ENCODE measurements at places on chromosomes 5 and 9. TPM values are rescaled to one million over a fixed set of nuclear protein-coding genes. Genes with fewer than 3 reads are reported as not detected.

Gene TMC1
- not detected for total RNA-seq

Gene CTSV
- 0.54 TPM for total RNA-seq

Gene TSSK1B
- under 0.01 TPM for total RNA-seq

Gene CCDC183
- not detected for total RNA-seq

Gene CNTLN
- 5.9 TPM for total RNA-seq

Gene IFNW1
- not detected for total RNA-seq

Gene PLPP7
- total RNA-seq, result 0.54 TPM

Gene TCF7
- total RNA-seq, result 0.83 TPM

DNA sequence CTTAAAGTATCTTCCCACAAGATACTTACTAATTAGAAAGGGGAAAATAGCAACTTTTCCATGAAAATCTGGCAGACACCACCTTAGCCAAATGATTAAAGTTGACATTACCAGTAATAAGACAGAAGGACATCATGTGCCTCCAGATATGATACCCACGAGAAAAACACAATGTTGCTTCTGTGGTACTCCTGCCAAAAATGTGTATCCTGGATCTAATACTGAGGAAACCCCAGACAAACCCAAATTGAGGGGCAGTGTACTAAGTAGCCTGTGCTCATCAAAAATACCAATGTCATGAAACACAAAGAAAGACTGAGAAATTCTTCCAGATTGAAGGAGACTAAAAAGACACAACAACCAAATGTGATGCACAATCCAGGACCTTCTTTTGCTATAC lies 85.3 kb downstream of the TTLL11 start:
- H3K4me3 ChIP-seq, result no peak overlapping the region
- no peak for DNase-seq
- no peak overlapping the region for H3K27ac ChIP-seq
- no peaks in the 10 kb centered on the region for H3K27me3 ChIP-seq
- H3K4me1 ChIP-seq, result no peaks in the 10 kb centered on the region
- H3K36me3 ChIP-seq, result no peaks in the 10 kb centered on the region

DNA sequence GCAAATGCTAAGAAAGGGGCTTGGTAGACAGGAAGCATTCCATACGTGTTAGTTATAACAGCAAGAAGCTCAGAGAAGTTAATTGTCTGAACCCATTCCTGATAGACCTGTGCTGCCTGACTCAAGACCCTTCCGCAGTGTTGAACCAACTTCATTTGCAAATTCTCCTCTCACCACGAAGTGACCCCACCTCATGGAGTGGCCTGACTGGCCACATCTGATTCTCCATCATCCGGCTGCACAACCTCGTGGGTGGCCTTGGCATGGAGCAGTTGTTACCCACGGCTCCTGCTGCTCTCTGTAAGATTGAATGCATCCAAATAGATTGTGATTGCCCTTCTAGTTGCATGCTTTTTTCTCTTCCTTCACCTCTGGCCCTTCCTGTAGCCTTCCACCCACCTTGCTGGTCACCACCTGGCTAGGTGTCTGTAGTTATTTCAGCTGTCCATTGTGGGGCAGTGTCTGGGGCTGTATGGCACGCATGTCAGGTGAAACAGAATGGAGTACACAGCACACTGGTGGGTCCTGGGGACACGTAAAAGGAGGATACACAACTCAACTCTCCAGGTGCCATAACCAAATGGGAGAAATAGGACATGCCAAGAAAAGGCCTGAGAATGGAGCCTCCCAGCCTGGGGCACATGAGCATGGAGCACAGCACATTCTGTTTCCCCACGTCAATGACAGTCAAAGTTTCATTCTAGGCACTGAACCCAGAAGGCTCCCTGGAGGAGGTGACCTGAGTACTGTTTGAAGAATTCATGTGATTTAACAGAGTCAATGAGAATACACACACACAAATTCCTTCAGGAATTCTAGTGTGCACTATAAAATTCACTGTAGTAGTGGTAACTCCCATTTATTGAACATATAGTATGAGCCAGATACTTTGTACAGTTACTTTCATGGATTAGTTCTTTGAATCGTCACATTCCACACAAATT lies 70.5 kb upstream of the PTCH1 start:
- DNase-seq, result no peak
- H3K36me3 ChIP-seq, result no peaks in the 10 kb centered on the region
- no peak overlapping the region for H3K4me3 ChIP-seq
- H3K4me1 ChIP-seq, result no peaks in the 10 kb centered on the region

DNA sequence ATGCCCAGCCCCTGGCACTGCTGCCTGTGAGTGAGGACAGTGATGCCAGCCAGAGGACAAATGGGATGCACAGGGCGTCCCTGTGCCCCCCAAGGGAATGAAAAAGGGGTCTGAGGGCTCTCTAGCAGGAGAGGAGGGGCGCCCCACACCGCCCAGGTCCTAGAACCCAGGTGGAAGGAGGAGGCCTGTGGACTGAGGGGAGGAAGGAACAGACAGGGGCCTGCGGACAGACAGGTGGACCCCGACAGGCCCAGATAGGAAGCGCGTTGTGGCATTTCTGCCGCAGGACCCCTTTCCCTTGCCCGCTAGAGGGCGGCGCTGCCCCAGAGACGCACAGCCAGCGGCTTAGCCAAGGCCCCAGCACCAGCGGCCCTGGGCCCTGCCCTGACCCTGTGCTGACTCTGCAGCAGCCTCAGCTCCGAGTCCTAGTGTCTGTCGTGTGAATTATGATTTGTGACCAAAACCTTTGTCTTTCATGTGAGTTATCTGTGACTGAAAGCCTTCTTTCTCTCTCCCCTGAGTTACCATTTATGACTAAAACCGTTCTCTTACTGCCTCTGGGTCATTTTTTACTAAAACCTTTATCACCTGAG lies 30.7 kb downstream of the TRIP13 start:
- DNase-seq, result peak; percentile 55
- no peak overlapping the region for H3K27ac ChIP-seq
- H3K4me1 ChIP-seq, result no peaks in the 10 kb centered on the region

DNA sequence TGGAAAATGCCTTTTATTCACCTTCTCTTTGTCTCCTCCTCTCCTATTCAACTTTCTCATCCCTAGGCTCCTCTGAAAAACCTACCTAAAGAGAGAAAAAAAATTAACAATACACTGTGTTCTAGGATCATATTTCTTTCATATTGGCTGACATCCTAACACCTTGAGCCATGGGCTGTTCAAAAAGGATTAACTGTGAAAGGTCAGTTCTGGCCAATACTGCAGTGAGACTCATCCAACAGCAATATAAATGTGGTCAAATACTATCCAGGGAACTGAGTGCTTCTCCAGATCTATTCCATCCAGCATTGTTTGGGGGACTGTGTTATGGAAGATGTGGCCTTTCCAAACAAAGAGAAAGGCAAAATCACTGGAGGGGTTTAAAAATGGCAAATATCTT lies 131.1 kb upstream of the MOCS2 start:
- H3K27me3 ChIP-seq, result no peaks in the 10 kb centered on the region
- H3K36me3 ChIP-seq, result no peaks in the 10 kb centered on the region
- no peak overlapping the region for H3K4me3 ChIP-seq
- H3K4me1 ChIP-seq, result peaks cover 9% of the 10 kb centered on the region
- DNase-seq, result no peak

- H3K4me1 ChIP-seq, result no peaks in the 10 kb centered on the region
- no peak for DNase-seq
- H3K4me3 ChIP-seq, result no peak overlapping the region
- no peak overlapping the region for H3K27ac ChIP-seq
- no peaks in the 10 kb centered on the region for H3K27me3 ChIP-seq
These were observed 138.4 kb downstream of the GADD45G start for GRCh38 chr9:89743216-89743572.

GRCh38 chr9:114371973-114372917 lies 15.5 kb downstream of the AKNA start:
- H3K4me1 ChIP-seq, result no peaks in the 10 kb centered on the region
- H3K27me3 ChIP-seq, result no peaks in the 10 kb centered on the region
- H3K4me3 ChIP-seq, result no peak overlapping the region
- DNase-seq, result no peak

DNA sequence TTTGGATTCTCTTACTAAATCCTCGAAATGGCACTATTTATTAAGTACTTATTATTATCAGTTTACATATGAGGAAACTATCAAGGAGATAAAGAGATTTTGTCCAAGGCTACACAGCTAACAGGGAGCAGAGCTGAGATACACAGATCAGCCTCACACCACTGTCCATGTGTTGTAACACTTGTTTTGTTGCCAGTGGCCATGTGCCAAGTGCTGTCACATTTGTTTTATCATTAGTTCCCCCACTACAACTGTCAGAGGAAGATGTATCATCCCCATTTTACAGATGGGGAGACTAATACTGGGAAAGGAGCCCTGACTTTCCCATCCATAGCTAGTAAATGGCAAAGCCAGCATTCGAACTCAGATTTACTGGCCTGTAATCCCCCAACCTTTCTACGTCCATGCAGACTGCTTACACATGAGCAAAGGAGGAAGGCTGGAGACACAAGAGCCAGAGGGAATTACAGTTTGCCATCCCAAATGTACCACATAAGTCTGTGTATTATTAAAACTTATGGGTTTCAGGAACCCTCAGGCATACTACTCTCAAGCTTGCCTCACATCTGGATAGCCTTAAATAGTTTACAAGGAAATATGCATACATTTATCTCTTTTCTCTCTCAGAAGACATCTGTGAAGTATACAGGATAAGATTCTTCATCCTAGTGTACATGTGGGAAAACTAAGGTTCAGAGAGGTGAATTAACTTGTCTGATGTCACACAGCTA lies 25.1 kb downstream of the PAPPA start:
- DNase-seq, result no peak
- H3K36me3 ChIP-seq, result peaks cover 30% of the 10 kb centered on the region
- H3K27me3 ChIP-seq, result no peaks in the 10 kb centered on the region
- no peak overlapping the region for H3K27ac ChIP-seq
- no peak overlapping the region for H3K4me3 ChIP-seq

DNA sequence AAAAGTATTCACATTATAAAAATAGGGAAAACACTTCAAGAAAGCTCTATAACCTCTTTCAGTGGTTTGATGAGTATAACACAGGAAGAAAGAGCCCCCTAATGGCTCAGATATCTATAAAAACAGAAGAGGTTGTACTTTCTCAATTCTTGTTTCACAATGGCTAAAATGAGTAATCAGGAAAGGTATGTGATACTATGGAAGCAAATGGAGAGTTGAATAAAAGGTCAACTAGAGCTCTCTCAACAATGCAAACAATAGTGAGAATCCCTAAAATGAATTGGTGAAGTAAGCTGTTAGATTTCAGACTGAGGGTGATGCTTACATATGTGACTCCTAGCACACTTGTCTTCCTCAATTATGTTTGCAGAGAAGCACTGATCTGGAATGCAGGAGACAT lies 584.6 kb upstream of the CDH18 start:
- no peaks in the 10 kb centered on the region for H3K4me1 ChIP-seq
- no peaks in the 10 kb centered on the region for H3K36me3 ChIP-seq
- no peak overlapping the region for H3K27ac ChIP-seq
- no peak overlapping the region for H3K4me3 ChIP-seq

DNA sequence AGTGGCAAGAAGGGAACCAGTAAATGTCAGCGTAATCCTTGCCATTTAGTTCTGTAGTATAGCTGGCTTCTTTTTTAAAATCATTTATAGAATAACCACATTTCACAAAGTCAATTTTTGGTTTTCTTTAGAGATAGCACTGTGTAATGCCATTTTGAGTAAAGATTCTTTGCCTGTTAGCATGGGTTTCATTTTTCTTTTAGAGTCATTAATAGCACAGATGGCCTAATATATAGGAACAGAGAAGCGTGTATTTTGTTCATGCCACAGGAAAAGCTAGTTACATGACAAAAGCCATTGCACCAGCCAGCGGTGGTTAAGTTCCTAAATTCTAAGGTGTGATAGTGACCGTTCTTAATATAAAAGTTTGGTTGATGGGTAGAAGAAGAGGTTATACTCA lies 1363.9 kb downstream of the MAT2B start:
- no peaks in the 10 kb centered on the region for H3K36me3 ChIP-seq
- H3K27me3 ChIP-seq, result no peaks in the 10 kb centered on the region
- H3K4me3 ChIP-seq, result no peak overlapping the region
- H3K27ac ChIP-seq, result no peak overlapping the region
- DNase-seq, result no peak
- H3K4me1 ChIP-seq, result no peaks in the 10 kb centered on the region

- no peak overlapping the region for H3K27ac ChIP-seq
- H3K4me3 ChIP-seq, result no peak overlapping the region
- no peaks in the 10 kb centered on the region for H3K36me3 ChIP-seq
- peaks cover 14% of the 10 kb centered on the region for H3K27me3 ChIP-seq
- H3K4me1 ChIP-seq, result peaks cover 3% of the 10 kb centered on the region
These were observed 46.2 kb downstream of the LIX1 start for GRCh38 chr5:97096191-97096590.

DNA sequence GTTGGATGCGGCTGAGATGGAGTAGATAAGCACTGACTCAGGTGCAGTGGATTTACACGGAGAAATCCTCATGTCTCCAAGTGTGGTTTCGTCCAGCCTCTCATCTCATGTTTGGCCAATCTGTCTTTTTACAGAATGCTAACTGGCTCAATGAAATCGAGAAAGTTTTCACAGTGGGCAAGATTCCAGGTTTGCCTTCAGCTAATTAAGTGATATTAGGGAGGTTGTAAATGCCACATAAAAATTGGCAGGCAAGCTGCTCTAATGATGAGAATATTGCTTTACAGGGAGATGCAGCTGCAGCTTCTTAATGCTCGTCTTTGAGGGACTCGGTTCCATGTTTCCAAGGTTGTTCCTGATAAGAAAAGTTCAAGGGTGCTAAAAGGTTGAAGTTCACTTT lies 23.7 kb downstream of the BARHL1 start:
- H3K4me3 ChIP-seq, result no peak overlapping the region
- H3K27ac ChIP-seq, result no peak overlapping the region
- DNase-seq, result no peak
- H3K36me3 ChIP-seq, result peaks cover 22% of the 10 kb centered on the region
- H3K4me1 ChIP-seq, result peaks cover 7% of the 10 kb centered on the region

GRCh38 chr5:168300326-168301182 lies 9.1 kb downstream of the WWC1 start:
- DNase-seq, result no peak
- no peak overlapping the region for H3K27ac ChIP-seq
- no peaks in the 10 kb centered on the region for H3K36me3 ChIP-seq
- H3K4me1 ChIP-seq, result peaks cover 14% of the 10 kb centered on the region

DNA sequence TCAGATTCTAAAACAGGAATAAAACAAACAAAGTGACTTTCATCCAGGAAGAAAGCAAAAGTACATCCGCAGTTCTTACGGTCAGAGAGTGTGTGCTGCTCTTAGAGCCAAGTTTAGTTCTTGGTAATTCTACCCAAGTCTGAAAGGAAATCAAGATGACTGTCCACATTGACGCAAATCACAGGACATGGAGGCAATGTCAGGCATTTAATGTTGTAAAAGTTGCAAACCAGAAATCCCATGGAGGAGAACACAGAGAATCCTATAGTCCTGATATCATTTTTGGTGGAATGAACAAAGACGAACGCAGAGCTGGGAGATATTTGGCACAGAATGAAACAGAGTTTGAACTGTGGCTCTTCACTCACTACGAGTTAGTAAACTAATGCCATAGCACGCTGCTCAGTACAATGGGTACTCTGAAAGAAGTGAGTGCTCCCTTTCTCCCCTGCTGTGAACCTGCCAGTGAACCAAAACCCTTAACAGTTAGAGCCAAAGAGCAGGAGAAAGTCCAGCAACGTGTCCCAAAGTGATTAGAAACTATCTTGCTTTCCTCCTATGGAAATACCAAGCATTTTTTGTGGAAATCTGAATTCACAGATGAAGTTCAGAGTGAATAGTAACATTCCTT lies 74.3 kb downstream of the MUSK start:
- no peaks in the 10 kb centered on the region for H3K27me3 ChIP-seq
- H3K4me3 ChIP-seq, result peak overlapping the region; percentile 40
- H3K36me3 ChIP-seq, result no peaks in the 10 kb centered on the region

- H3K27me3 ChIP-seq, result no peaks in the 10 kb centered on the region
- 0 out of 2 replicates have a peak, but pooled peaks cover 2% of the 10 kb centered on the region for H3K4me1 ChIP-seq
- H3K27ac ChIP-seq, result peak overlapping the region; percentile 52
- peak overlapping the region; percentile 59 for H3K4me3 ChIP-seq
- peaks cover 3% of the 10 kb centered on the region for H3K36me3 ChIP-seq
- DNase-seq, result no peak
These were observed 657 bp downstream of the MTRR start for GRCh38 chr5:7869474-7870136.

All from IMR-90 (cell line).